Stimulated activated CD8-positive, alpha-beta memory T cell treated with anti-CD3 and anti-CD28 coated beads, Interleukin-15, amount 100 ng/mL, for 24 hours (primary cell): ENCODE measurements at places on chromosomes 5 and 9.

- no peak for DNase-seq
Measured at GRCh38 chr5:125151150-125151900, 404.9 kb upstream of the ZNF608 start.

DNA sequence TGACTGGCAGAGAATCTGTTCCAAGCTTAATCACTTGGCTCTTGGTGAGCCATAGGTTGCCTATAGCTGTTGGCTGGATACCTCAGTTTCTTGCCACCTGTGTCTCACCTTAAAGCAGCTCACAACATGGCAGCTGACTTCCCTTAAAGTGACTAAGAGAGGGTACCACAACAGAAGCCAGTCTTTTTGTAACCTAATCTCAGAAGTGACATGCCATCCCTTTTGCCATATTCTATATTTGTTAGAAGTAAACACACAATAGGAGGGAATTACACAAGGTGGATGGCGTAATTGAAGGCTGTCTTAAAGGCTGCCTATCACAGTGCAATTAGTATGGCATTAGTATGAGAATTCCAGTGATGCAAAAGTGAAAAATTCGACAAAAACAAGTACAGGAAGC is 28.1 kb downstream of the NIPBL start:
- DNase-seq: no peak

DNA sequence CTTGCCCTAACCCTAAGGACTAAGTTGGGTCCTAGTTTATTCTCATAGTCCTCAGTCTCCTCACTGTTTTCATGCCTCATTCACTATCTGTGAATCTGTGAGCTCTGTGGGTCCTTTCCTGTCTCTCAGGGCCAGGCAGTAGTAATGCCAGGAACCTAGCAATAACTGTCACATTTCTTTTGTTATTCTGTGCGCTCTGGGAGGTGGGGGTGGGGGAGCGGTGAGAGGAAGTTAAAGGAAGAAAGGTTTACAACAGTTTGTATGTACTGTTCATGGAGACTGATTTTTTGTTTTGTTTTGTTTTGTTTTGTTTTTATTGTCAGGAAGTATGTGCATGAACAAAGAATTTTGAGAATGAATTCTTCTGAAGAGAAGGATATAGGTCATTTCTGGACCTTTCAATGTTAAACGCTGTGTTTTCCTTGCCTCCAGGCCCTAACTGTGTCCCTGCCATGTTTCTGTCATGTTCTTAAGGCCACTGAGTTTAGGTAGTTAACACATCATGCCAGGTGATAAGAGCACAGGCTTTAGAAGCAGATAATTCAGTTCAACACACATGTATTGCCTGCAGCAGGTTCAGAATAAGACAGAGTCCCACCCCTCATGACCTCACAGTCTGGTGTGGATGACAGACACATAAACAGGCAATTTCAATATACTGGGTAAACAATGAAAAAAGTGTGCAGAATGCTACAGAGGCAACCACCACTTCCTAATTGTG is 13.3 kb upstream of the FEM1C start:
- DNase-seq: no peak

- DNase-seq: no peak
Measured at GRCh38 chr9:134505032-134505431, 136.6 kb upstream of the COL5A1 start.

DNA sequence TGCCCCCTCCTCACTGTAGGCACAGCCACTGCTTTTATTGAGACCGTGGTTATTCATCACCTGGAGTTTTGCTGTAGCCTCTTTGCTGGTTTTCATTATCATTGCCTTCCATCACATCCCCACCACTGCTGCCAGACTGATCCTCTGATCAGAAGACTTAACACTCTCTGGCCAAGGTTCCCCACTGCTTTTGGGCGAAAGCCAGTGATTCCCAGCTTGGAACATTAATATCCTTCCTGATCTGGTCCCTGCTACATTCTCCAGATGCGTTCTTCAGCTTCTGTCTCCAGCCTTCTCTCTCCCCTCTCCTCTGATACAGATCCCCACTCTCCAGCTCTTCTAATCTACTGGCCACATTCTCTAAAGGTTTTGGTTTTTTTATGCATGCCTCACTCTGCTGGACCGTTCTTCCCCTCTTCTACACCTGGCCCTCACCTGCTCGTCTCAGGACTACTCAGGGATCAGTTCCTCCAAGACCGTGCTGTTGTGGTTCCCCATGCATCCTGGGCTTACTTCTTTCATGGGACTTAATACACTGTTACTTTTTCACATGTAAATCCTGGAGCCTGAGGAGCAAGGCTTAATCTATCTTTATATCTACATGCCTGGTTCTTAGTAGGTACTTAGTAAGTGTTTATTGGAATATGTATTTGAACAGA is 115.0 kb downstream of the PRKACG start:
- DNase-seq: no peak

- DNase-seq: no peak
Measured at GRCh38 chr9:121797081-121797480, 145.6 kb downstream of the DAB2IP start.

DNA sequence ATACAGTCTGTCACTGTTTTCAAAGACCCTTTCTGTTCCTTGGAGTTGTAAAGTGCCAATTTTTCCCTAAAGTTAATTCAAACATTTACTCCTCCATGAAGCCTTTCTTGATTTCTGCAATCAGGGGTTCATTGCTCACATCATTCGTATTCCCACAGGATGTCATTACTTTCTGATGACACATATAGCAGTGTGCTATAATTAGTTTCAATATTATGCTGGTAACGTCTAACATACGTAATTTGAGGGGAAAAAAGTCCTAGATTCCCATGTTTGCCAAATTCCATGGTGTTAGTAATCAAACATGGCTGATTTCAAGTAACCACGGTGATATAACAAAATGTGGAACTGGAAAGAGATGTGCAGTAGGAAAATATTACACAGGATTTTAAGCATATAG is 468.2 kb upstream of the MEF2C start:
- no peak for DNase-seq

DNA sequence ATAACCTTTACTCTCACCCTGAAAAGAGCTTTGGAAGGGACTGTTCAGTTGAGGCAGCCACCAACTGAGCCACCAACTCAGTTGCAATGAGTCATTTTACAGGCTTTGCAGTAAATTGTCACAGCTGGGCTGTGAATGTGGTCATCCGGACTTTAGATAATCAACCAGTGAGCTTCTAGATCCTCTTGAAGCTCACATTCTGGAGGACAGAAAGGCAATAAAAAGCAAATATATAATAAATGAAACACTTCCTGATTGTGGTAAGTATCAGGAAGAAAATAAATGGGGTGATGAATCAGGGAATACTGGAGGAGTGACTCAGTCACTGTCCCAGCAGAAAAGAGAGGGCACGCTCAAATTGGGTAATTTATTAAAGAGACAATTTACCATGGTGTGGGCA is 13.2 kb upstream of the C5orf58 start:
- no peak for DNase-seq

DNA sequence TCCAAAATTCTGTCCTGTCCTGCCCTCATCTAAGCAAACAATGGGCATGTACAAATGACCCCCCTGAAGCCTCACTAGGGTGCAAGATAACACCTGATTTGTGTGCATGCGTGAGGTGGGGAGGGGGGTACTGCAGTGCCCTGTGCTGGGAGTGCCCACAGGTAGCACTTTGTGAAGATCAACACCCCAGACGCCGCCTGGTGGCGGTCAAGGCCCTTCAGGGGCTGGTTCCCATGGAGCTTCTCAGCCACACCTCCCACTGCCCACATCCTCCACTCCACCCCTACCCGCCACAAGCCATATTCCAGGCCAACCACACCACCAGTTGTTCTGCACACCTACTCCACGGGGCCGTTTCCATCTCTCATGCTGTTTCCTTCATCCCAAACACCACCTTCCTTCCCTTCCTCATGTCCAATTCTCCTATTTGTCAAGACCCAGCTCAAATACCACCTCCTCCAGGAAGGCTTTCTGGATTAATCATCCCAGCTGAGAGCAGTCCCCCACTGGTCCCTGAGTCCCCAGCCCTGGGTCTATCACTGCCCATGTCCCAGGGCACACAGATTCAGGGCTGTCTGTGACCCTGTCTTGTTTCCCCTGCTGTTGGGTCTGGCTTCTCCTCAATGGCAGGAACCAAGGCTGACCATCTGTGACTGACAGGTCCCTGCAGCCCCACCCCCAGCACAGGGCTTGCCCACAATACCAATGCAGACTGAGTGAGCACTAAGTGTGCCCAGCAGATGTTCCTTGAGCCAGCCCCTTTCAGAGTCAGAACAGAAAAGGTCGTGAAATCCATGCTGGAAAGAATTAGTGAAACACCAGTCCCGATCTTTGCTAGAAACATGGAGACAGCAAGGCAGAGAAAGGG is 178.4 kb downstream of the PAX5 start:
- peak; percentile 4 for DNase-seq

DNA sequence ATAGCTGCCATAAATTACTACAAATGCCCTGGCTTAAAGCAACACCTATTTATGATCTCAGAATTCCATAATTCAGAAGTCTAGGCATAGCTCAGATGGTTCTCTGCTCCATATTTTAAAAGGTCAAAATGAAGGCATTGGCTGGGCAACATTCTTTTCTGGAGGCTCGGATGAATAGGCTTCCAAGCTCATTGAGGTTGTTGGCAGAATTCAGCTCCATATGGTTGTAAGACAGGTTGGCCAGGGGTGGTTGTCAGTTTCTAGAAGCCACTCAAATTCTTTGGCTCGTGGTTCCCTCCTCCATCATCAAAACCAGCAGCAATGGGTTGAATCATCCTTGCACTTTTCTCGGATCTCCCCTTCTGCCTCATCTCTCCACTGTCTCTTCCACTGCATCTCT is 49.4 kb downstream of the TGFBR1 start:
- no peak for DNase-seq

GRCh38 chr5:8756498-8757084 is 789.3 kb downstream of the SEMA5A start:
- no peak for DNase-seq

DNA sequence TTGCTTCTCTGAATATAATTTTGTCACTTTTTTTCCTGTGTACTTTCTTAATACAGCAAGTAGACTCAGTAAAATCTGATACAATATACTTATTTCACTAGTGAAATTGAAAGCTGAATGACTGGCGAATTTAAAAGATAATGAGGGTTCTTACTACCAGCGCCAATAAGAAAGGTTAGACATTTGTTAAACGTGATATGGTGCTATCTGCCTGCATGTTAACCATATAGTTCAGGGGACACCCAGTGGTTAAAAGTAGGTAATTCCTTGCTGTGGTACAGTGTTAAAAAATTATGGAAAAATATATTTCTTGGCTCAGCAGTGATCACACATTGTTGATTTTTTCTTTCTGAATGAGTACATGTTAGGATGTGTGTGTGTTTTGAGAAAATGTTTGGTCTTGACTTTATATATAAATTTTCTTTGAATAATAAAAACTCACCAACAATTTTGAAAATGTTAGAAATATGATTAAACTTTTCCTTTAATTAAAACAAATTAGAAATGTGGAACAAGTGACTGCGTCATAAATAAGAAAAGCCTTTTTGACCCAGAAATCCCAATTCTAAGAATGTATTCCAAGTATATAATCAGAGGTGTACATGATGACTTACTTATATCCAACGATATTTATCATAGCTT is 25.8 kb downstream of the CAST start:
- DNase-seq: no peak

GRCh38 chr5:88663793-88664216 is 219.2 kb downstream of the MEF2C start:
- no peak for DNase-seq

- DNase-seq: no peak
Measured at GRCh38 chr9:79613145-79613544, 41.4 kb downstream of the TLE4 start.

GRCh38 chr9:24095246-24095645 is 269.2 kb upstream of the ELAVL2 start:
- no peak for DNase-seq

DNA sequence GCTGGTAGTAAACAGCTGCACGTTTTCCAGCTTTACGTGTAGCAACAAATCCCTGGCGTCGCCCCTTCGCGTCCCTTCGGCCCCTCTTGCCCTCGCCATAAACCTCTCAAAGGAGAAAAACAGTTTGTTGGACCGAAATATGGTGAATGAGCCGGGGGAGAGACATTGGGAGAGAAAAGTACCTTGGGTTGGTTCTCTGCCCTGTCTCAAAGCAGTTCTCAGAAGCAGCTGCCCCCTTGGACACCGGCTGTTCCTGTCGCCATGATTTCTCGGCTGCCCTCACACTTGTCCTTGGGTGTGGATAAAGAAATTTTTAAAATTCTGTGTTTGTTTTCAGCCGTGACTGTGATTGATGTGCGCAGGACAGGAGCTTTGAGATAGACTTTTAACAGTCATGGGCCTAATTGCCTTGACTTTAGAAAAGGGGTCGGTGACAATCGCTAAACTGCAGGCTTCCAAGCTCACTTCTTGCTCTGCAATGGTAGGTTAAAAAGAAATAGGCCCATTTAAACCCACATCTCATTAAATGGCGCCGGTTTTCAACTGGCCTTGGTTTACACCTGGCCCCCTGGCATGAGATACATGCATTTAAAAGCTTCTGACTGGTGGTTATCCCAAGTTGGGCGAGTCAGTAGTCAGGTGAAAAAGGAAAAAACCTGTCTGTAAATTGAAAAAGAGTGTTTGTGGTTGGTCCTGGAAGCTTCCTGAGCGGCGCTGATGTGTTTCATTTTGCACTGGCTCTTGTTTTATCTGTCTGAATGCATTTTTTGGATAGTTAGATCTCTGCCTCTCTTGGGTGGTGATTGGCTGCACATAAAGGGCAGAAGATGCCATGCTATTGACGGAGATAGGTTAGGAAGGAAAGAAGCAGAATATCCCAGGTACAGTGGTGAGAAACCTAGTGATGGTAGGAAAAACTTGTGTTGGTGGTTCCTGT is 983 bp downstream of the RCL1 start:
- DNase-seq: no peak

GRCh38 chr5:3392306-3392939 is 203.2 kb upstream of the IRX1 start:
- DNase-seq: no peak

GRCh38 chr5:32690153-32690552 is 21.0 kb upstream of the NPR3 start:
- DNase-seq: no peak

DNA sequence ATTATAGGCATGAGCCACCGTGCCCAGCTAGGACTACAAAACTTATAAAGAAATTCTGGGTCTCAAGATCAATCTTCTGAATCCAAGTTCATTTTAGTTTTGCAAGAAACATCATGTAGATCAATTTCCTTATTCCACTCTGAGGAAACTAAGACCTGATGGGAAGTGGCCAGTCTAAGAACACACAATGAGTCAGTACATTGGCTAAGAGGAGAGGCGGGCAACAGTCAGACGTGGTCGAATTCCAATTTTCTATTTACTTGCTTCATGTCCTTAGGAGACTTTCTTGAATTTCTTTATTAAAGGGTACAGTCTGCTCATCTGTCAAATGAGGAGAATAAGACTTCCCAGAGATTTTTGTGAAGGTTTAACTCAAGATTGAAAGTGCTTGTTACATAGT is 432.1 kb upstream of the BRINP1 start:
- DNase-seq: no peak
